ENCODE measurements at places on chromosomes 7 and 10.
A peak's percentile ranks its signal among the peaks of the same experiment; 100 is the strongest.

DNA sequence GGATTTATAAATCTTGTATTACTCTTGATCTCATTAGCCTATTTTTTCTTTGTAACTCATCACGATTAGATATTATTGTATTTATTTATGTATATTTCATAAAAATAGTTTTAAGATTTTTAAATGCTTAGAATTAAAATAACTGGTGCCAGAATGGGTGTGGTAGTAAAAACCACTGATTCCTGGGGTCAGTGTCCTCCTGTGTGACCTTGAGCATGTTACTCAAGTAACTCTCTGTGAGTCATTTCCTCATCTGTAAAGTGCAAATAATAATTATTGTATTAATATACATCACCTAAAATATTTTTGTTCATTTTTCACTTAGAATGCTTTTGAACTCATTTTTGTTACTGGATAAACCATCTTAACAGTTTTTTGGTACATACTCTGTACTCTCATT, 91.3 kb upstream of the TMEM229A start:
- no peak for DNase-seq

GRCh38 chr10:12513003-12513365, 163.6 kb downstream of the CAMK1D start:
- DNase-seq, result no peak

- DNase-seq, result no peak
Measured at GRCh38 chr7:70788276-70788675, 343.7 kb upstream of the GALNT17 start.

DNA sequence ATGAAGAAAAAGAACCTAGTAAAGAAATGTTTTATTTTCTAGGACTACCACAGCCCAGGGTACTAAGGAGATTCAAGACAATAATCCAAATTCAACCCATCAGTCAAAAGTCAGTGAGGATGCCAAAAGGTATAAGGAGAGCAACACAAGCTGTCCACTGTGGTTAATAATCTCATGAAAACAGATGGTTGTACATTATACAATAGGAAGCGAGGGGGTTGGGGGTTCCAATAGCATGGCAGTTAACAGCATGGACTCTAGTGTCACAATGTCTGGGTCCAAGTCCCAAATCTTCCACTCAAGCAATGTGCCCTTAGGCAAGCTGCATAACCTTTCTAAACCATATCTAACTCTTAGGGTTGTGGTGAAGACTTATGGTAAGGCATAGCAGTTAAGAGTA, 35.1 kb downstream of the BRAF start:
- DNase-seq, result no peak

DNA sequence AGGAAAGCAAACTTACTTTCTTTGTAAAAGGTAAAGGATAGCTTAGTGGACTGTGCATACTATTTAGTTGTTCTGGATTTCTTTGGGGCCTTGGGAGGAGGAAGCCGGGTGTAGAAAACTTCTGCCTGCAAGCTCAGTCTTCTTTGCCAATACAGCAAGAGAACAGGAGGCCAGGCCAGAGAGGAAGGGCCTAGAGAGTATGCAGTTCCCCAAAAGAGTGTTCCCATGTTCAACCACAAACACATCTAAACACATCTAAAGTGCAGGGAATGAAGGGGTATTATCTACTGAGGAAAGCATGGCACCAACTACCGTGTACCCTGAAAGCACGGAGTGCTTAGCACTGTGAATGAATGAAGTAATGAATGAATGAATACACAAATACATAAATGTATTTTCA, 11.0 kb downstream of the KIAA1217 start:
- no peak for DNase-seq

DNA sequence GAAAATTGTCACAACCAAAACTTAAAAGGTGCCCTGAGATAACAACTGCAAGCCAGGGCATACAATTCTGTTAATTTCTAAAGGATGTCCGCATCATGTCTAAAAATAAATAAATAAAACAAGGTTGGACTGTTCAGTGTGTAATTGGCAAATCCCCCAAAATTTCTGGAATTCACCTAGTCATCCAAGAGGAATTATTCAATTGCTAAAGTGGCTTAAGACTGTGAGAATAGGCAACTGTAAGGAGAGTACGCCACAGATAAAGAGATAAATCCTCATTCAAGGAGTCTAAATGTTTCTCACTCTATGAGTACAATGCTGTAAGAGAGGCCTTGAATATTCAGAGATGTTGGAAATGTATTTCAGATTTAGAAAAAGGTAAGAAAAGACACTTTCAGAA, 37.2 kb downstream of the PIK3AP1 start:
- no peak for DNase-seq

DNA sequence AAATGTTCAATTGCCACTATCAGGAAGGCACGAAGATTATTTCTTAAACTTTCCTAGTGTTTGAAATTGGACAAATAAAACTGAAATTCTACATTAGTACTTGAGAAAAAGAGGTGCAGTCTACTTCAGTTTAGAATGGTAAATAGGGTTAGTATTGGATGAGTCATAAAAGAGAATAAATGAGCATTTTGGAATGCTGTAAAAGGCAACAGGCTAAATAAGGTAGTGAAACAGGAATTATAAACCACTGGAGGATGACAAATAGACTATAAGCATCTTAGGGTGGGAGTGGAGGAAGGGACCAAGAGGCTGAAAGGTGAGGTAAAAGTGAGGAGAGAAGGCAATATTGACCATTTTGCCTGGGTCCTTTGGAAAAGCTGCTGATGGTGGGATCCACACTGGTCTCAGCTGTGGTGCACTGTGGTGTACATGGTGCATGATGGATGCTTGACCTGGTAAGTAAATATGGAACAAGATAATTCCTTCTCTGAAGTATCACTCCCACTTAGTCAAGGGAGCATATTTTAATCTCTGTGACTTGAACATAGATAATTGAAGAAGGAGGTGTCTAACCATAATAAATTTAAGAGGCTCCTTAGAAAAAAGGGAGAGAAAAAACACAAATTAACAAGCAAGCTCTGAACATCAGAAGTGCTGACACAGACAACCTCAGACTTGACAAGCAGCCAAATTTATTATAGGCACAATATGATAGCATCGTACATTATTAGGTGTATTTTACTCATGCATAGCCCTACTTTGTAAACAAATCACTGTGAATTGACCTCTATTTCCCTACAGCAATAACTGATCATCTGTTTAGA, 76.4 kb upstream of the SCIN start:
- no peak for DNase-seq

GRCh38 chr7:5397736-5398135, 25.9 kb downstream of the TNRC18 start:
- no peak for DNase-seq

DNA sequence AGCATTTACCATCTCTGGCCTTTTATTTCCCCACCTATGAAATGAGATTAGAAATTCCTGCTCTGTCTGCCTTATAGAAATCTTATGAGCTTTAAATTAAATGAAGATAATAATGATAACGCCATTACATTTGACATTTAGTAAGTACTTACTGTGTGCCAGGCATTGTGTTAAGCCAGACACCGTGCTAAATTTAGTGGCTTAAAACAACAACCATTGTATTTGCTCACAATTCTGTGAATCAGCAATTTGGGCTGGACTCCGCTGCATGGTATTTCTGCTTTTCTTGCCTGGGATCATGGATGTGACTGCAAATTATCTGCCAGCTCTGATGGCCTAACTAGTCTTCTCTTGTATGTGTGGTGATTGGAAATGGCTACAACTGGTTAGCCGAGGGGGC, 56.4 kb upstream of the CCDC6 start:
- DNase-seq, result no peak

- DNase-seq, result no peak
Measured at GRCh38 chr7:135192914-135193536, 18.3 kb downstream of the WDR91 start.

DNA sequence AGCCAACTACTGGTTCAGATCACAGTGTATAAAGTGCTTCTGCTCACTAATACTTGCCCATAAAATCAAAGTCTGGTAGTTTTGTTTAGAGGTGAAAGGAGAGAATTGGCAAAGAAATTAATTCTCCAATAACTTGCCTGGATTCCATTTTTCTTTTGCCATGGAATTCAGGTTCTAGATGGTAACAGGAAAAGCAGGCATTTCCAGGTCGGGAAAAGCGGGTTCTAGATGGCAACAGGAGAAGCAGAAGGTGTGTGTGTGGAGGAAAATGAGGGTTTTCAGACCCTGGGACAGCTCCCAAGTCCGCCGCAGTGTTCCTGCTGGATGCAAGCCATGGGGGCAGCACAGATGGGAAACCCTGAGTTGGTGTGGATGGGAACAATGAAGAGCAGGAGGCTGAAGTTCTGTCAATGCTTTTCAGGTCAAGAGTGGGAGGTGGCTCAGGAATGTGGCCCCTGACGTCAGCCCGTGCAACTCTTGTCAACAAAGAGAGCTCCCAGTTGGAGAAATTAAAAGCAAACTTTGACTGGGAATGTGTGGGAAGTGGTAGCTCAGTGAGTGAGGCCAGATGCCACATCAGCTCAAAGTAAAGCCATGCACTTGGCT, 696.7 kb downstream of the LRMDA start:
- DNase-seq, result no peak

GRCh38 chr10:58651040-58651439, 138.4 kb downstream of the BICC1 start:
- DNase-seq, result peak; percentile 69

- DNase-seq, result no peak
Measured at GRCh38 chr7:15239801-15240200, 322.0 kb downstream of the AGMO start.

DNA sequence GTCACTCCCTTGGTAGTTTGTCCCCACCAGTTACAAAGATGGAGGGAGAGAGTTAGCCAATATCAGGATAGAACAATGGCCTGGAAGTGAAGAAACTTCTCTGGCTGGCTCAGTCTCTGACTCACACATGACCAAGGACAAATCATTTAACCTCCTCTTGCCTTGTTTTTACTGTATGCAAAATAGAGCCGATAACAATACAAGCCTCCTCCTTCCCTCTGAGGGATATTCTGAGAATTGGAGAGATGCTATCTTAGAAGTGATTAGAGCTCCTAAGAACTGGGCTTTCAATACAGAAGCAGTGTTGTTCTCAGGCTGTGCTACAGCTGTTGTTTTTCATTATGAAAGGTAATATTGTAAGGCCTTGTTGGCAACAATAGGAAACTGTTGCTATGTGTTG, 87.7 kb upstream of the EGR2 start:
- no peak for DNase-seq

- DNase-seq, result no peak
Measured at GRCh38 chr10:78925800-78926319, 142.9 kb upstream of the ZMIZ1 start.

GRCh38 chr7:26441002-26441521, 149.4 kb downstream of the SNX10 start:
- no peak for DNase-seq
